ENCODE measurements at places on chromosomes 4 and X.

- DNase-seq: no peak
Measured at GRCh38 chr4:10656988-10657387, 27.6 kb downstream of the CLNK start.

- no peak for DNase-seq
Measured at GRCh38 chr4:69714086-69714485, 46.3 kb downstream of the SULT1B1 start.

DNA sequence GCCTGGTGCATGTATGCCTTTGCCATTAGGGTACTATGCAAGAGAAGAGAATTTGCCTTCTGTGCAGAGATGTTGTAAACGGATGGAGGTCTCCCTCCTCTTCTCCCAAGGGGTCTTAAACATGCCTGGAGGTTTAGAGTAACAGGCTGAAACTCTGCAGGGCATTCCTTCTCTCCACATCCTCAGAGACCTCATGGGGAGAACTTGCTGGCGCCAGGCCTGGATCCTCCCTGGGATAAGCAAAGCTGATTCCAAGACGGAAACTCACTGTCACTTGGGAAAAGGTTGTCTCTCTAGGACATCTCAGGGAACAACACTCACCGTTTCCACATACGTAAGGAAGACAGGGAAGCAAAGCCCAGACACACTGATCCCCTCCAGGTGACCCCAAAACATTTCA lies 76.9 kb upstream of the GPM6B start:
- no peak for DNase-seq

DNA sequence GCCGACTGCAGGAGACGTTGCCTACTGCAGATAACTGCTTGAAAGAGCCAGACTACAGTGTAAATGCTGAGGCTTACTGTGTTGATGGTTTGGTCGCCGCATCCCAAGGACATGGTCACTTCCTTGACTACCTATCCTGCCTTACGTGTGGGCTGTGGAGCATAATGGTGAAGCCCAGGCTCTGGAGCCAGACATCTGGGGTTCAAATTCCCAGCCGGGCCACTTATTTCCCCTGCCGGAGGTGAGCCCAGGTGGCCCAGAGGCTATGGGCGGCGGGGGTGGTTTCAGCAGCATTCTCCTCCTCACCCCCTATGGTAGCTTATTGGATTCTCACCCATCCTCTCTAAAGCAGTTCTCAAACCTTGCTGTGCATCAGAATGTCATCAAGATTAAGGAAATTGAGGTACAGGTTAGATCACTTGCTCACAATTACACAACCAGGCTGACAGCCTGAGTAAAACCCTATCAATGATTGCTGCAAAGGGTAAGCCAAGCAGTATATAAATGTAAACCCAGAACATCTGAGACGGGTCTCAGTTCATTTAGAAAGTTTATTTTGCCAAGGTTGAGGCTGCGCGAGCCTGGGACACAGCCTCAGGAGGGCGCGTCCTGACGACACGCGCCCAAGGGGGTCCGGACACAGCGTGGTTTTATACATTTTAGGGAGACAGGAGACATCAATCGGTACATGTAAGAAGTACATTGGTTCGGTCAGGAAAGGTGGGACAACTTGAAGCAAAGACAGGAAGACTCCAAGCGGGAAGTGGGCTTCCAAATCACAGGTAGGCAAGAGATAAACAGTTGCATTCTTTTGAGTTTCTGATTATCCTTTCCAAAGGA lies 48.5 kb downstream of the EVC start:
- DNase-seq: no peak

- no peak for DNase-seq
Measured at GRCh38 chr4:142485452-142485851, 360.6 kb downstream of the INPP4B start.

DNA sequence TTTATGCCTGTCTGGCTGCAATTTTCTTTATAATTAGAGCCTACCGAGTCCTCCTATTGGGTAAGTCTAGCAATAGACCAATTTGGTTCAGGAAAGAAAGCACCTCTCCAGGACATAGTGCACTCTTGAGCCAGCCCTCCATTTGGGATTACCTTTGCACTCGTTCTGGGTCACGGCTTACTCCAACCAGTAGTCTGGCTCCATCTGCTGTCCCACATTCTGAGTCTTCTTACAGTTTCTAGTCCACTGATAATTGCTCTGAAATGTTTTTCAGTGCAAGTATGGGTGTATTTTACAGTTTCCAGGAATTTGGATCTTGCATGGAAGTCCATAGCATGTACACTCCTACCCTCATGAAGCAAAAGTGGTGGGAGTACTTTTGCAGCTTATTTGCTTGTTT lies 34.8 kb upstream of the USP51 start:
- DNase-seq: no peak

GRCh38 chrX:53421772-53422085 lies 725 bp downstream of the SMC1A start:
- DNase-seq: no peak

DNA sequence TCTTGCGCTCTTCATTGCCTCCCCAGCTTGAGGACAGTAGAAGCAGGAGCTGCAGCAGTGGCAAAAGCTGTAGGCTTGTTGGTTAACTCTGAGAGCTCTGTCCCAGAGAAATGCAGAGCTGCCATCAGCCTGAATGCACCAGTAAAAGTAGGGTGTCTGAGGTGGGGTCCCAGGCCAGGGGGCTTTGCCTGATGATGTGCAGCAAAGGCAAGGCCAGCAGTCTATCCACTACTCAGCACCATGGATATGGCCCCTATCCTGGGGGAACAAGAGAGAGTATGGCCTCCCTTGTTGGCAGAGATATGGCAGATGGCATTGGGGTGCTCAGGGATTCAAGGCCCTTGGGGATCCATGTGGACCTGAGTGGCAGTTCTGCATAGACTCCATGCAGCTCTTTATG lies 180.2 kb downstream of the HMGN5 start:
- no peak for DNase-seq

DNA sequence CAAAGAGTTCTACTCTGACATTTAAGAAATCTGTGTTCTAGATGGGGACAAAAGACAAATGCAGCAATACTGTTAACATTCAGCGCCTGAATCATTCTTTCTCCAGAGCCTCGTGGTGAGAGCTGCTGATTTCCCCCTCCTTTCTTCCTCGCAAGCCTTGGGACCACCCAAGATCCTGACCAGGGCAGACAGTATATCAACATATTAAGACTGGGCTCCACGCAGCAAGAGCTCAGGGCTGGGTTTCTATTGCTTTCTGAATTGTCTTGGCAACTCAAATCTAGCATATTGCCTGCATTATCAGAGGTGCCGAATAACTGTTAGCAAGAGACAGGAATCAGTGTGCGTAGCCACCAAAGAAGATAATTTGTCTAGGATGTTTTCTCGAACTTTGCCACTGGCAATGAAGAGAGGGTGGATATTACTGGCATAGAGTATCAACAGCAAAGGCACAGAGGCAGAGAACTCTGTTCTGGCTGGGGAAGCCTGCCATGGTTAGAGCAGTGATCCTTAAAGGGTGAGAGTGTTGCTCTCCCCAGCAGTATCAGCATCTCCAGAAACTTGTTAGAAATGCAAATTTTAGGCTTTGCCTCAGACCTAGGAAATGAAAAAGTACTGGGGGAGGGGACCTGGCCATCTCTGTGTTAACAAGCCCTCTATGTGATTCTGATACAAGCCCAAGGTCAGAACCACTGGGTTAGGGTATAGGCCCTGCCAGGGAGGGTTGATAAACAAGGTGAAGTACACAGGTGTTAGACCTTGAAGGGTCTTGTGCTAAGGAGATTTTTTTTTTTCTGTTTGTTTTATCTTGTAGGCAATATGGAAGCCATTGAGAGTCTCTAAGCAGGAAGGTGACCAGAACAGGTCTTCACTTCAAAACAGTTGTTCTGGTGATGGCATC lies 46.2 kb upstream of the MID1IP1 start:
- DNase-seq: no peak

- no peak for DNase-seq
Measured at GRCh38 chr4:102598762-102599374, 97.7 kb downstream of the NFKB1 start.

- DNase-seq: no peak
Measured at GRCh38 chr4:95466791-95467190, 82.0 kb downstream of the UNC5C start.

- no peak for DNase-seq
Measured at GRCh38 chr4:75878246-75878756, 24.0 kb downstream of the PPEF2 start.

DNA sequence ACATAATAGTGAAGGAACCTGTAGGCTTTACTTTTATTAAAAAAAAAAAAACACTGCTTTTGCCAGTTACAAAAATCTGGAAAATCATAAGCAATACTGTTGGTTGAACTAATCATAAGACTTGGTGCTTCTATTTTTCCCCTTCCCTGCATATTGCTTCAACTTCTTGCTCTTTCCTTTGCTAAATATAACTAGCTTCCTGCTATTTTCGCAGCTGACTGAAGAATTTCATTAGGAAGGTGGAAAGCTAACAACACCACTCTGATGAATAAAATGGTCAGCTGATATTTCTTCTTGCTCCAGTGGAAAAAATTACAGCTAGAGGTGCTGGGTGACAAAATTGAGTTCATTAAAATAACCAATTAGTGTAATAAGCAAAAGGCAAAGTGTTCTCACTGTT lies 39.3 kb downstream of the MEPE start:
- DNase-seq: no peak

DNA sequence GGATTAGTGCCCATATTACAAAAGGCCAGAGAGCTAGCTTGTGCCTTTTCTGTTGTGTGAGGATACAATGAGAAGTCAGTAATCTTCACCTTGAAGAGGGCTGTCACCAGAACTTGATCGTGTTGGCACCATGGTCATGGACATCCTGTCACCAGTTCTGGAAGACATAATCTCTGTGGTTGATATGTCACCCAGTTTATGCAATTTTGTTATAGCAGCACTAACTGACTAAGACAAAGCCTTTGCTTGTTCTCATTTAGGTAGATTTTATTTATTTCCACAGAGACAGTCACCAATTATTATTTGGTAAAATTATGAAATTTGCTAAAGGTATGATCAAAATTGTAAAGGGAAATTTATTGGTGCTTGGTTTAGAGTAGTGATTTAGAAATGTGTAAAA lies 308.8 kb upstream of the CPXCR1 start:
- DNase-seq: no peak

GRCh38 chrX:56232221-56233082 lies at the start of gene KLF8:
Gene KLF8, plus strand, starts transcription at chrX:56232356. Its CDS starts 979 bp downstream, at chrX:56233335.
- DNase-seq: no peak

- DNase-seq: no peak
Measured at GRCh38 chrX:41862562-41863184, 60.7 kb downstream of the CASK start.

DNA sequence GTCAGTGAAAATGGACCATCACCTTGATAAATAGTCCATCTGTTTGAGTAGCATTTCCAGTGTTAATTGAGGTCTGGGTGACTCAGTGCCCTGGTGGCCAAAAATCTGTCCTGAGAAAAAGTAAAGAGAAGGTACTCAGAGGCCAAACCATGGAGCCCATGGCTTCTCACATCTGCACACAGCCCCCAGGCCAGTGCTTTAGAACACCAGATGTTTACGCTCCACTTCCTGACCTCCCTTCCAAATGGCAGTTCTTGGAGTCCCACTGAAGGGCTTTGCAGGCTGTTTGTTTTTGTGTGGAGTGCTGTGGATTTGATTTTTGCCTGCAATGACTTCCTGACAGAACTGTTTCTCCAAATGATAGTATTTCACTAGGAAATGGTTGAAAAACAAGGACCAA lies 60.2 kb upstream of the GPC4 start:
- DNase-seq: no peak

- DNase-seq: no peak
Measured at GRCh38 chr4:184951668-184952160, 66.6 kb upstream of the HELT start.

DNA sequence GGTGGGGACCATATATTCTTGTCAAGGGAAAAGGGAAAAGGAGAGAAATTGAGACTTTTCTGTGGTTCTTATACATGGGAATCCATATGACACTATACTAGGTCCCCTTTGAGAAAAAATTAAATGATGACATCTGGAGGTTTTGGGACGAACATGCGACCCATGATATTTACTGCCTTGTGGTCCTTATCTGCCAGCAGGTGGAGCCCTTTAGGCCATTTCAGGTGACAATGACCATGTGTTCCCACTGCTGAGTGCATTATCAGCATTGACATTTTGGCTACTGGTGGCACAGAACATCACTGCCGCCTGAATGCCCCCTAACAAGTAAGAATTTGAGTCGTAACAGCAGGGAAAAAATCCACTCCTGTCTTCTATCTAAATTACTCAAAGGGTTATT lies 843.4 kb downstream of the FSTL5 start:
- no peak for DNase-seq

- no peak for DNase-seq
Measured at GRCh38 chrX:9577555-9577954, 112.7 kb downstream of the TBL1X start.

- DNase-seq: no peak
Measured at GRCh38 chr4:156391325-156391653, 437.6 kb upstream of the CTSO start.

DNA sequence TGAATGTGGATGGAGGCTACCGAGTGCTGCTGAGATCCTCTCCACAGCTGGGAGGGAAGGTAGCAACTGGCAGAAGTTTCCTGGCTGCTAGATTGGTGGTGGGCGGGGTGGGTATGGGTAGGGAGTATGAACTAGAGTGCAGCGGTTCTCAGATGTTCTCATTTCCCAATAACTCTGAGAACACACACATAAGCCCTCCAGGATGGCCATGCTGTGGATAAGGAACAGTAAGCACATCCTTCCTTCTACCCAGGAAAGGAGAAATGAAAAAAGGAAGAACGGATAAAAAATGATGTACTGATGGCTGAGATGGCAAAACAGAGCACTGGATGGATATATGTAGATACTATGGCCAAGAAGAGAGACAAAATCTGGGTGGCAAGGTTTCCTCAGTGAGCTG lies 116.0 kb downstream of the ZNF827 start:
- DNase-seq: no peak
